ENCODE measurements at places on chromosomes 6 and 20.

- no peak for DNase-seq
These were observed 6.7 kb downstream of the TTLL2 start for GRCh38 chr6:167331565-167331964.

DNA sequence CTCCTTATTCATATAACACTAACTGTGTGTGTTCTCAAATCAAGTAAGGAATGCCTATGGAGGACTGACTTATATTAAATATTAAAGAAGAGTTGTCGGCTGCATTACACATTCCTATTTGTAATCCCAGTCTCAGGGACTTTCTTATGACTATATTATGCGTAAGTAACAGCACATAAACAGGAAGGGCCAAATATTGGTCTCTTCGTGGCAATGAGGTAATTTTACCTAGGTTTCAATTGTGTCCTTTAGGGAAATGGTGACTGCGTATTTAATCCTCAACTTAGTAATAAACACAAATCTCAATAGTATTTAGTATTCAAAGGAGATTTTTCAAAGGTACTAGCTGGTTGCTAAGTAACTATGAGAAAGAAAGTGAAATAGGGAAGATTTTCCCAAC lies 22.8 kb upstream of the EPM2A start:
- no peak for DNase-seq

- DNase-seq = no peak
These were observed 1.8 kb upstream of the DDX39B start for GRCh38 chr6:31543639-31544038.

- no peak for DNase-seq
These were observed 512.0 kb downstream of the CDKAL1 start for GRCh38 chr6:21046276-21046675.

DNA sequence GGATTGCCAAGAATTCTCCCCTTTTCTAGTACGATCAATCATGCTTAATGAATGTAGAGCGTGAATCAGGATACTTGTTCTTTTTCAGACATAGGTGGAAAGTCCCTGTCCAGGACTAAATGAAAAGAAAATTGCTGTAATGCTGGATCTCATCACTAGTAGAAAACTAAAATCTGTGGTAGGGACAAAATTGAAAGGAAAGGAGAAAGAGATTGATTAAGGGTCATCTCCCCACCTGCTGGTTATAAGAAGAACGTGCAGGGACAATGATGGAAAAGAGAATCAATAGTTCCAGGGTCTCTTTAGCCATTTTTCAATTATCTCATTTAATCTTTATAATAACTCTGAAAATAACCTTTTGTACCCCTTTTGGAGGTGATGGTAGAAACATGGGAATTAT lies 18.7 kb upstream of the HLA-DRB1 start:
- no peak for DNase-seq

DNA sequence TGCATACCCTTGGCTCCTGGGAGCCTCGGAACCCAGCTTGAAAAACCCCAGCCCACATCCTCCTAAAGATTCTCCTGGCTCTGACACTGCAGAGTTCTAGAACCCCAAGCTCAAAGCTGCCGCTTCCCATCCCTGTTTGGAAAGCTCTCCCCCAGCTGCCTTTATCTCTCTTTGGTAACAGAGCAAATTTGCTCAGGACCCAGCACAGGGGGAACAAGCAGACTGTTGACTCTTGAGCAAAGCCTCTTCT lies 38.9 kb downstream of the HNF4A start:
- no peak for DNase-seq

- DNase-seq = no peak
These were observed 11.6 kb downstream of the ILRUN start for GRCh38 chr6:34684919-34685318.

GRCh38 chr20:63216849-63217471 lies 1.0 kb upstream of the YTHDF1 start:
- DNase-seq = no peak

DNA sequence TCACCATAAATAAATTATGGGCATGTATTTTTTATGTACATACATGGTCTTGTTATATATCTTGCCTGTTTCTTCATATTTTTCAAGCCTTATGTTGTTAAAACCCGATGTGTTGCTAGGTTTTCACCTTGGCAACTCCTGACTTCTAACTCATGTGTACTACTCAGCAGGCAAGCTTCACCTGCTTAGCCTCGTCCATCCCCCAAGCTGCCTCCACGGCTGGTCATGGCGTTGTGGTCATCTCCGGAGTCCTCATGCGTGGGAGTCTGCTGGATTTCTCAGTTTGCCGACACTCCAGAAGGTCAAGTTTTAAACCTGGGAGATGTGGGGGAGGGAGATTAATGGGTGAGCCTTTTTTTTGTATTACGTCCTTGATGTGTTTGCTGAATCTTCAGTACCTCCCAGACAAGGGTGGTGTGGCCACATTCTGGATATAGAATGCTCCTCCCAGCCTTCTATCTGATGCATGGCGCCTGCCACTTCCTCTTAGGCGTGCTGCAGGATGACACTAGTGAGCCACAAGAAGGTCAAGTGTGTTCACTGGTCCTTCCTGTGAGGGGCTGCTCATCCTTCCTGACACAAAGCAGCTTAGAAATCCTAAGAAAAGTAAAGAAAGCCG lies 26.6 kb upstream of the EDN3 start:
- no peak for DNase-seq

Measured in right atrium auricular region (tissue), 2 donors.